ENCODE measurements at places on chromosomes 1 and 21.

- no peak for DNase-seq
These were observed 57.8 kb downstream of the BCAR3 start for GRCh38 chr1:93623875-93624274.

DNA sequence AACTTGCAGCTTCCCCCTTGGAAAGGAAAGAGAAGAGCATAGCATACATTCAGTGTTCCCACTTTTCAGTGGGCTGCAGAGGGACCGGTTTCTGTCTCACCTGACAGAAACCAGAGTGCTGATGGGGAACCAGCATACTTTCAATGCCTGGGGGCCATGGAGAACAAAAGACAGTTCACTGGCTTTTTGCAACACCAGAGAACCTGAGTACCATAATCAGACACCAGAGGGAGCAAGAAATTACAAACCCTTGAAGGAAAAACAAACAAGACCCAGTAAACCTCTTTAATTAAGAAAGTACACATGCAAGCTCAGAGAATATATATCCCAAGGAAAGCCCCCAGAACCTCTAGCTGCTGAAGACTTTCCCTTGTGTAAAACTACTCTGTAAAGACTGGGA is 51.1 kb downstream of the CSMD2 start:
- no peak for DNase-seq

DNA sequence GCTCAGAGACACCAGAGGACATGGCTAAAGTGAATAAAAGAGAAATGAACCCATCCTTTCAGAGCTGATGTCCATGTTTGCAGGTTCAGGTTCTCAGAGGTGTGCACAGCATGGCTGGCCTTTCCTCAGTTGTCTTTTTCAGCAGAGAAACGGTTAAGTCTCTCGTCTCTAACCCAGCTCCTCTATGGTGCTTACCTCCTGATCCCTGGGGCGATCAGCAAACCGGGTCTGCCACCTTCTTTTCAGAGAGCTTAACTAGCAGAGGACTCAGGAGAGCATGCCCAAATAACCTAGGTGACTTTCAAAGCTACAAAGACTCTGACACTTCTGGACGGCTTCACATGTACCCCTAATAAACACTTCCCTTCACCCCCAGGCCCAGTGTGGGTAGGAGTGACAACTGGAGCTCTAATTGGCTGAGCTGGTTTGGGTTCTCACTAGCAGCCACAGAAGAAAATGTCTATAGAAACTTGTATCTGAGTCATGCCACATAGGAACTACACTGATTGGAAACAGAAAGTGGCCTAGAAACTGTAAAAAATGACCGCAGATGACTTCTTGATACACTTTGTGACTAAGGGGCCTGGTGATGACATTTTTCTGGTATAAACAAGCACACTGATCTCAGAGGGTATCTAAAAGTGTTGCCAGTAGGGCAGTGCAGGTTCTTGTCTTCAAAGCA is at the start of gene AIM2:
Gene AIM2, minus strand, starts transcription at position 329 of the 682 bp plus-strand sequence. CDS start 3,267 bp downstream, outside the sequence.
- peak; percentile 68 for DNase-seq

DNA sequence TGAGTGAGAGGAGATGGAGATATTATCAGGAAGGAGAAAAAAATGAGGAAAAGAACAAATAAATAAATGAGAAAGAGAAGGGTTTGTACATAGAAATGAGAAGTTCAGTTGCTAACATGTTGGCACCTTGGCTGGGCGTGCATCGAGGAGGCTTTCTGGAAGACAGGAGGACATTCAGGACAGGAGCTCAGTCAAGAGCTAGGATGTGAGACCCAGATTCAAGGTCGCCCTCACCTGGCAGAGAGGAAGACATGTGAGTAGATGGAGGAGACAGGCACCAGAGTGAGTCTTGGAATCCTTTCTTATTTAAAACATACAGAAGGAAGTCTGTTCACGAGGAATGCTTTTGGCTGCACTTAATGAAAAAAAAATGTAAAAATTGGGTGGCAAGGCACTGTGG is 640.9 kb downstream of the NPHP4 start:
- DNase-seq = no peak

- DNase-seq = no peak
These were observed 212.3 kb downstream of the MATN1 start for GRCh38 chr1:30511106-30511505.
